ENCODE measurements at places on chromosomes 16 and 17.
A peak's percentile ranks its signal among the peaks of the same experiment; 100 is the strongest.

DNA sequence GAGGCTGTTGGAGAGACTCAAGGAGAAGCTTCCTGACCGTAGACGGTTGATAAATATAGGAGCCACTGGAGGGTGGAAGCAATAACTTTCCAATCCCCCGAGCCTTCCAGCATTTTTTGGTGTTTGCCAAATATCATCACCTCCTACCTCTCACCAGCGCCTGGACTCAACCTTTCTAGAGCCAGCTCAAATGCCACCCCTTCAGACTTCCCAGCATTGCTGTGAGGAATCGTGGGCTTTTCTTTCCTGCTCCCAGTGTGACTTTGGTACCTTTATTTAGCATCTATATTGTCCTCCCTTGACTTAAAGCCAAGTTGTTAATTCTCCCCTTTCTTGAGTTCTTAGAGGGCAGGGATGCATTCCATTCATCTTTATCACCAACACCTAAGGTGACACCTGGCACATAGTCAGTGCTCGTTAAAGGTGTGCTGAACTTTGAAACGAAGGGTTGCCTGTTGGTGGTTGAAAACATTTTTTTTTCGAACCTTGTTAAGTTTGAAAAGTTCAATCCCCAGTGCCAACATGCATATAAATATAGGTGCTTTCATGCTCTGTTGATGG lies 35.3 kb upstream of the CCR7 start:
- DNase-seq: no peak

- DNase-seq: no peak
Measured at GRCh38 chr17:27892542-27892865, 661 bp downstream of the LYRM9 start.

- peak; percentile 44 for DNase-seq
Measured at GRCh38 chr16:68289621-68290329, 21.0 kb downstream of the SLC7A6OS start.

GRCh38 chr16:81181013-81181720 lies 57.3 kb upstream of the BCO1 start:
- no peak for DNase-seq

- no peak for DNase-seq
Measured at GRCh38 chr17:3635474-3636153, 436 bp downstream of the SHPK start.

DNA sequence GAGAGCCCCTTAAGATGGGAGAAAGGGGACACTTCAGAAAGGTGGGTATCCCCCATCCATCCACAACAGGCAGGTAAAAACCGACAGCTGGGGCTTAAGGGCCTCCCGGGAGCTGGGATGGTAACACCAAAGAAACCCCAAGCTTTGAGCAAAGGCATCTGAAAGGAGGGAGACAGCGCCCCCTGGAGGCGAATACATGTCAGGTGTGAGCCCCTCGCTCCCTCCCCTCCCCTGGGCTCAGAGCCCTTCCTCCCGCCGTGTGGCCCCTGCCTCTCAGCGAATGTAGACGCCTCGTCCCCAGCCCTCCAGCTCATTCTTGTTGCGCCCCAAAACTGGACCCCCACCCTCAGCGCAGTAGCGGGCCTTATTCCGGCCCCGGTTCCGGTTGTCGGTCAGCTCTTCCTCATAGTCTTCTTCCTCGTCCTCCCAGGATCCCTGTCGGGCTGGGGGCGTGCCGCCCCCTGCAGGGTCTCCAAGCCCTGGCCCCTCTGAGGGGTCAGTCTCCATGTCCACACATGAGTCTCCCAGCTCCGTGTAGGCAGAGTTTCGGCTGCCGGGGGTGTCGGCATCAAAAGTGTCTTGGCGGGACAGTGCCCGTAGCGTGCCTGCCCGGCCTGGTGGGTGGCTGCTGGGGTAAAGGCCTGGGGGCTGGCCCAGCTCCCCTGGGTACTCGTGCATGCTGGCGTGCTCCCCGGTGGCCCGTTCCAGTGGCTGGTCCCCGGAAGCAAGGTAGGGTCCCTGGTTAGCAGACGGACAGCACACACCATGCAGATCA lies 9.1 kb upstream of the ARL5C start:
- DNase-seq: peak; percentile 45

- DNase-seq: no peak
Measured at GRCh38 chr17:16980813-16981731, 9.2 kb upstream of the TNFRSF13B start.

- DNase-seq: no peak
Measured at GRCh38 chr17:43342589-43342890, 56.3 kb upstream of the ARL4D start.

DNA sequence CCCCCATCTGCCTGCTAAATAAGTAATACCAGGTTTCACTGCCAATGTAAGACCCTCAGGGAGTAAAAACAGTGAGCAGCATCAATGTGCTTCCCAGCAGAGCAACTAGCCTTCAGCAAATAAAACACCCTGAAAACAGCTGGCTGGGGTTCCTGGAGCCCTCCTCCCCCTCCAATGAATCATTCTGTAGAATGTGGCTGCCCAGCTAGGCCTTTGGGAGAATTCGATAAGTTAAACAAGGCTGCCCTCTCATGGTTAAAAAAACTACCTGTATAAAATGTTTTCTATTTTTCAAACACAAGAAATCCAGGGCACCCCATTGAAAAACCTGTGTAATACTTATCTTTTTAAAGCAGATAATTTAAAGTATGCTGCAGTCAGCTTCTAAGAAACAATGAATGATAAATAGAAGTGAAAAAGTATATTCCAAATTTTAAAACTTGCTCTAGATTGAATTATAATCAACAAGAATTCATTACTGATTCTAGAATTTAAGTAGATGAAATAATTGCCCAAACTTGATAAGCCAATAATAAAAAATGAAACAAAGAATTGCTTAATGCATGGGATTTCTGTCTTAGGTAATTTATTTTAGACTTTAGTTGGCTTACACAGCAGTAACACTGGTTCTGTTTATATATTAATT lies 9.4 kb upstream of the TOM1L1 start:
- no peak for DNase-seq

DNA sequence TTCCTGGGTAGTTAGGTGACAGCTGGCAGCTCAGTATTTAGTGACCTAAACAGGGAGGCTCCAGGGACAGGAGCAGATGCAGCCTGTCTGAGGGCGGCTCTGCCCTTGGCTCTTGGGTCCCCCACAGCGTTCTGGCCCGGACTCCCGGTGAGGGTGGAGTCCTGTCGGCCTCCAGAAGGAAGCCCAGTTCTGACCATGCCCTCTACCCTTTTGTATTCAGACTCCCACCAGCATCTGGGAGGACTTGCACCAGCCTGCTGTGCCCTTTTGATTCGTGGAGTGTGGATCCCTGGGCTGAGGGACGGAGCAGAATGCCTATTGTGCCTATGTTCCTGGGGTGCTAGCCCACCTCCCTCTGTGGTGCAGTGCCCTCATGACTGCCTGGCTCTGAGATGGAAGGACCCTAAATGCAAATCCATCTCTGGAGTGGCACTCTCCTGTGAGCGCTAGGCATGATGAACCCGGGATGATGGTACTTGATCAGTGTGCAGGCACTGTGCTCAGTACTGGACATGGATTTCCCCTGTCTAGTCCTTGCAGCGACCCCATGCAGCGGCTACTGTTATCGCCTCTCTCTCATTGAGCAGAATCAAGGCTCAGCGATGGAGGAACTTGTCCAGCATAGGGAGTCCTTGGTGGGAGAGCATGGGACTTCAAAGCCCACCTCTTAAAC lies 123.1 kb downstream of the SNX29 start:
- no peak for DNase-seq

- DNase-seq: no peak
Measured at GRCh38 chr16:15523092-15523541, 88.7 kb downstream of the BMERB1 start.

GRCh38 chr17:45265821-45266220 lies 3.9 kb upstream of the SPATA32 start:
- no peak for DNase-seq

GRCh38 chr16:3235856-3236669 lies 1.1 kb upstream of the ZNF200 start:
- no peak for DNase-seq

DNA sequence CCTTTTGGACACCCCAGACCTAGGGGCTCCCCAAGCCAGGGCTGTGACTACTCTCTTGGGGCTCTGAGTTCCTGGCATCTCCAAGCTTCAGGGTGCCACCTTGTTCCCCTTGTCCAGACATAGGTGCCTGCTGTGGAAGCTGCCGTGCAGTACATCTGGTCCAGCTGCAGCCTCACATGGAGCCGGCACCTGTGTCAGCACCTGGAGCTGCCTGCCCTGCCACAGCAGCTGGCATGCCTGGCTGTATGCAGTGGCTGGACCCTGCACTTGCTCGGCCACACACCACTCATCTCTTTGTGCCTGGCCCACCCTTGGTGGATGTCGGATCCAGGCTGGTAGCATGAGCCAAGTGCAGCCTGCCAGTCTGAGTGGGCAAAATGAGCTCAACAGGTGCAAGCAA lies 775.8 kb downstream of the CDH11 start:
- DNase-seq: no peak

- no peak for DNase-seq
Measured at GRCh38 chr17:652314-652713, 62.3 kb downstream of the VPS53 start.

DNA sequence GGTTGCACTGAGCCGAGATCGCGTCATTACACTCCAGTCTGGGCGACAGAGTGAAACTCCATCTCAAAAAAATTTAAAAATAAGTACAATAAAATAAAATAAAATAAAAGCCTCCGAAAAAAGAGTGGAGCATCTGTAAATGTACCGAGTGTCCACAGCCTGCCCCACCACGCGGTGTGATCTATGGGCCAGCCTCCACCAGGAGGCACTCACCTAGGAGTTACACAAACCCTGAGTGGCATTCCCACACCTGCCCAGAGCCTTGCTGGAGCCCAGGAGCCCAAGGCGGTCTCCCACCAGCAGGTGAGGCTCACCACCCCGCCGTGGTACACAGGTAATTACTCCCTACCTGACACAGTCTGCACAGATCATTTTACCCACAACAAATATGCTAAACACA lies 183.2 kb downstream of the ZNF423 start:
- no peak for DNase-seq

GRCh38 chr16:30092373-30093010 lies 768 bp upstream of the TBX6 start:
- no peak for DNase-seq

DNA sequence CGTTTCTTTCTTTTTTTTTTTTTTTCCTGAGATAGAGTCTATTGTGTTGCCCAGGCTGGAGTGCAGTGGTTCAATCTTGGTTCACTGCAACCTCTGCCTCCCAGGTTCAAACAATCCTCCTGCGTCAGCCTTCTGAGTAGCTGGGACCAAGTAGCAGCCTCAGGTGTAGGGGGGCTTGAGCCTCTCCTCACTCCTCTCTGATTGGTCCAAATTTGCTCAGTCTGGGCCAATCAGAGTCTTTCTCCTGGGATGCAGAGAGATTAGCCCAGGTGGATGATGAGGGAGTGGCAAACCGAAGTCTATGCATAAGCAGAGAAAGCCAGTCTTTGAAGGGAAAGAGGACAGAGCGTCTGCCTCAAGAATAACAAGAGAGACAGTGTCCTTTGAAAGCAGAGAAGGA lies 99.0 kb downstream of the BMERB1 start:
- no peak for DNase-seq

DNA sequence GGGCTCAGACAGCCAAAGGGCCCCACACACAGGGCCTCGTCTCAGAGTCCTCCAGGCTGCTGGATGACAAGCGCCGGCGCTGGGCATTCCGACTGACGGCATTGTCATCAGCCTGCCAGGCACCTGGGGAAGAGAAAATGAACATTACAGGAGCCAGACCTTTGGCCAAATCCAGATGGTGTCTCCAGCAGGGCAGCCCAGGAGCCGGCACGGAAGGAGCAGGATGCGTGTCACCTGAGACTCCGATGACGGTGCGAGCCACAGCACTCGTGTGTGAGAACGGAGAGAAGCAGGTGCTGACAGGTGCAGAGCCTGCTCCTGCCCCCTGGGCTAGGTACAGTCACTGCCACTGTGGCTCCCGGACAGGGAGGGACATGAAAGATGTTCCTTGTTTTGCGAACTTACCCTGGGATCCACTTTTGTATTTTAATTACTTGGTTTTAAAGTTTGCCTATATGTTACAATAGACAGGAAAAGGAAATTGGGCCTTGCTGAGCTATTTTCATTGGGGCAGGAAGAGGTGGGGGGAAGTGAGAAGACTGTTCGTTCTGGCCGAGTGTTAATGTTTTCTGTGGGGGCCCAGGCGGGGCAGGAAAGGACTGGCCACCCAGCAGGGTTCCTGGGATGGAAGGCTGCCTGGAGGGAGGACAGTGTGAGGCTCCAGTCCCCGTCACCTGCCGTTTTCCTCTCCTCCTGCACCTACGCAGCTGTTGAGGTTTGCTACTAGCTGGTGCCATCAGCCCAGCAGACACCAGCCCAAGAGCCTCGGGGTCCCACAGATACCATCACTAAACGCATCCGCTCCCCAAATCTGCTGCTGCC lies 4.4 kb upstream of the FOXJ1 start:
- DNase-seq: no peak

DNA sequence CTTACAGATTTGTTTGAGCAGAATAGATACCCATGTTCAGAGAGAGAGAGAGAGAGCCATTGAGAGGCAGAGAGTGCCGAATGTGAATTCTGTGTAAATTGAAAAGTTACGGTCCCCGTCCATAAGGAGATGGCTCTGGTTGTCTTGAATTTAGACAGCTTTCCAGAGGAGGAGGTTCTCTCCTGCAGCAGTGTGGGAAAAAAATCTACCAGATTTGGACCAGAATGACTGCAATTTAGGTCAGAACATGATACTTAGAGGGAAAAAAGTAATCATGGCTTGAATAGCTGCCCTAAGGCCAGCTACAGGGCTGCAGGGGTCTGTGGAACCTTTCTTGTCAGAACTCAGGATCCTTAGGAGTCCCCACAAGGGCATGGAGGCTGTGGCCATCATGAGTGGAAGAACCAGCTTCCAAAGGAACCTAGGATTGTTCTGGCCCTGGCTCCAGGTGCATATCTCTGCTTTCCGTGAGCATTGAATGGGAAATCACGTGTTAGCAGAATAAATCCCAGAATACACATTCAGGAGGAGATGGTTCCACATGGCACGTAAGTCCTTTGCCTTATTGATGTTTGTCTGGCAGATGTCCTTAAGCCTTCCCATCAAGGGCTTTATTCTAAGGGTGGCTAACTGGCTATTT lies 13.0 kb downstream of the PITPNC1 start:
- DNase-seq: no peak

GRCh38 chr17:75749545-75750389 lies 15.2 kb downstream of the GALK1 start:
- DNase-seq: peak; percentile 81

- DNase-seq: no peak
Measured at GRCh38 chr16:4900750-4901149, 36.2 kb downstream of the PPL start.

DNA sequence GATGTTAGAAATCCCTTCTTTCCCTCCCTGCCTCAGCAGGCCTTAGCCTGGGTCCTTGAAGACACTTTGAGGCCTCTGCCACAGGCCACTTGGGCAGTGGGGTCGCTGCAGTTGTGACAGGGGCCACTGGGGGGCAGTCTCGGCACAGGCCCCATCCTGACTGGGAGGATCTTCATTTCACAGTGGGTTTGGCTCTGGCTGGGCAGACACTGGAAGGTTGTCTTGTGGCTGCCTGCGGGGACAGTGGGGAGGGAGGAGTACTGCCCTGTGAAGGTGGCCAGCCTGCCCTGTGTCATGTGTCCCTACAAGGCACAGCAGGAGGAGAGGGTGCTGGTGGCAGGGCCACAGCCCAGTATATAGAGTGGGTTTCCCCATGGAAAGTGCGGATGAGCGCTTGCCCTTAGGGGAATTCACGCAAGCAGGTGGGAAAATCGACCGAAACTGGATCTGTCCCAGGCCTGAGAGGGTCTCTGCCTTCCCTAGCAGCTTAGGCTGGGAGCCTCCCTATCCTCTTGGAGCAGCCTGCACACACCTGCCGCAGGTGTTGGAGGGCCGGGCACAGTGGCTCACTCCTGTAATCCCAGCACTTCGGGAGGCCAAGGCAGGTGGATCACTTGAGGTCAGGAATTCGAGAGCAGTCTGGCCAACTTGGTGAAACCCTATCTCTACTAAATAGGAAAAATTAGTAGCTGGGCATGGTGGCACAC lies 28.8 kb downstream of the GINS2 start:
- DNase-seq: peak; percentile 19
